Islet precursor cell (in vitro differentiated cells): ENCODE measurements at places on chromosomes 16 and 17.

DNA sequence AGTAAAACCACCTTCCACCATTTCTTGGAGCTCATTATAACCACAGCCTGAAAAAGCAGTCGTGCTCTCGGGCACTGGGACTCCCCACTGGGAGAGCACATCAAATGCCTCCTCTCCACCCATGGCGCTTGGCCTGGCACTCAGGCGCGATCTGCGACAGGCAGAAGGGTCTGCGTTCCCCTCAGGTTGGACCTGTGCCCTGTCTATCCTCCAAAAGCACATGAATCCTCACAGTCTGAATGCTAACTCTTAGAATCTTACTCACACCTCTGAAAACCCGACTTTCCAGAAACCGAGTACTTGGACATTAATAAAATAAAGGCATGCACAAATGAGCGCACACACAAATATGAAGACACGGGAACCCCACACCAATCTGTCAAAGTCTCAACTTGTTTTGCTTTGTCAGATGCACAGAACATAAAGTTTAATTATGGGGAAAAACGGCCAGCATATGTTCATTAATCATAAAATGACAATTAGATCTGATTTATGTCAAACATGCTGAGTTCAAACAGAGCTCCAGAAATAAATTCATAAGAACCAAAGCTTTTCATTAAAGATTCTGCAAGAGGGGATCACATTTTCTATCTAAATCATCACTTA, 20.5 kb upstream of the FAAP100 start:
- no peak for DNase-seq

- DNase-seq = no peak
Observed at GRCh38 chr16:47371271-47372014, 89.4 kb downstream of the ITFG1 start.

GRCh38 chr16:87361916-87362619, 21.5 kb downstream of the FBXO31 start:
- no peak for DNase-seq

DNA sequence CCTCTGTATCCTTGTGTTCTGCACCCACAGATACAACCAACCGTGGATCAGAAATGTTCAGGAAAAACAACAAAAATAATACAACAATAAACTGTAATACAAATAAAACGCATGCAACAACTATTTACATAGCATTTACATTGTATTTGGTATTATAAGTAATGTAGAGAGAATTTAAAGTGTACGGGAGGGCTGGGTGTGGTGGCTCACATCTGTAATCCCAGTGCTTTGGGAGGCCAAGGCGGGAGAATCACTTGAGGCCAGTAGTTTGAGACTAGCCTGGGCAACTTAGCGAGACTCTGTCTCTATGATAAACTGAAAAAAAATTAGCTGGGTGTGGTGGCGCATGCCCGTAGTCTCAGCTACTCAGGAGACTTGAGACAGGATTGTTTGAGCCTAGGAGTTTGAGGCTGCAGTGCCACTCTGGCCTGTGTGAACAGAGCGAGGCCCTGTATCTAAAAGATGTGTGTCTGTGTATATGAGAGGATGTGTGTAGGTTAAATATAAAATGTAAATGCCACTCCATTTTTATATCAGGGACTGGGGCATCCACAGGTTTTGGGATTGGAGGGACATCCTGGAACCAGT, 13.3 kb downstream of the SEC14L1 start:
- DNase-seq = no peak

DNA sequence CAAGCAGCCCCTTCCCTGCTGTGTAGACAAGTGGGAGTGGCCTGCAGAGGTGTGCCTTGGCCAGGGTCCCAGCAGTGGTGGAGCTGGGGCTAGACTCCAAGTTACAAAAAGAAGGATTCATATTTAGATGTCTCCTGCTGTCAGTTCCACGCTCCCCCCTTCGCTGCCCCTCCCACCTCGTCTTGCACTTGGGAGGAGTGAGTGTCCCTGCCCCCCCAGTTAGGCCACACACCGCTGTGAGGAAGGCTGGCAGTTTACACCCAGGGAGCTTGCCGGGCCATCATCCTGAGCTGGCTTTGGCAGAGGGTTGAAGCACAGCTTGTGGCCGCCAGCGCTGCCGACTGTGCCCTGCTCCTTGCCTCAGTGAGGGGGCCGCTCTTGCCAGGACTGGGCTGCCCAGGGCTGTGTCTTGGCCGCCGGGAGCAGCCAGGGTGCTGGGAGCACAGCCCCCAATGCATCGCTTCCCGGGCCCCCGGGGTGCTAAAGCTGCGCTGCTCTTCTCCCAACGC, 44.3 kb downstream of the ELAC2 start:
- peak; percentile 70 for DNase-seq

DNA sequence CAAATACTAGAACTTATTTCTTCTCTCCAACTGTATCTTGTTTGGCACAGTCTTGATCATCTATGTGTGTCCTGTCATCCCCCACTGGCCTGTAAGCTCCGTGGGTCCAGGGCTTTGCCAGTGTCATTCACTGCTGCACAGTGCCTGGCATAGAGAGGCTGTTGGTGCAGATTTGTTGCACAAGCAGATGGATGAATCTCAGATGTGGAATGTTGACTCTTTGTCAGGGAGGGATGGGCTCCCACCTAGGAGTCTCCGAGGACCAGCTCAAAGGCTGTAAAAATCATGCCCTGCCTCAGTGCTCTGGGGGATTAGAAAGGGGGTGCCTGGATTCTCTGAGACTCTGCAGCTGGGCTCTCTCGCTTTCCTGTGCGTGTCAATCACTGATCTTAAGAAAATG, 60.6 kb downstream of the RAB11FIP4 start:
- DNase-seq = no peak

DNA sequence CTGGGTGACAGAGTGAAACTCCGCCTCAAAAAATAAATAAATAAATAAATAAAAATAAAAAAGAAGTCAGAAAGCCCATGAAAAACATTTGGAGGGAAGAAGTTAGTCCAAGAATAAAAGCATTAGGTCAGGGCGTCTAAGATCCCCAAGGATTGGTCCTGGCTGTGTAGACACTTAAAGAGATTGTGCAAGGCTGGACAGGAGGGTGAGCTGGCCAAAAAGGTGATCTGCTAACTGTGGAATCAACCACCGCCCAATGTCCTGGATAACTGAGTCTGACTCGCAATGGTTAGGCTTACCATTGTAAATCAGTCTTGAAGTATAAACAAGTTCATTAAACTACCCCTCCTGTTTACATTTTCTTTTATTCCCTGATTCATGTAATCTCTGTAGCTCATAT, 8.8 kb upstream of the ABCA8 start:
- DNase-seq = no peak

- no peak for DNase-seq
Observed at GRCh38 chr16:3190949-3191353, 2.9 kb downstream of the OR1F1 start.

DNA sequence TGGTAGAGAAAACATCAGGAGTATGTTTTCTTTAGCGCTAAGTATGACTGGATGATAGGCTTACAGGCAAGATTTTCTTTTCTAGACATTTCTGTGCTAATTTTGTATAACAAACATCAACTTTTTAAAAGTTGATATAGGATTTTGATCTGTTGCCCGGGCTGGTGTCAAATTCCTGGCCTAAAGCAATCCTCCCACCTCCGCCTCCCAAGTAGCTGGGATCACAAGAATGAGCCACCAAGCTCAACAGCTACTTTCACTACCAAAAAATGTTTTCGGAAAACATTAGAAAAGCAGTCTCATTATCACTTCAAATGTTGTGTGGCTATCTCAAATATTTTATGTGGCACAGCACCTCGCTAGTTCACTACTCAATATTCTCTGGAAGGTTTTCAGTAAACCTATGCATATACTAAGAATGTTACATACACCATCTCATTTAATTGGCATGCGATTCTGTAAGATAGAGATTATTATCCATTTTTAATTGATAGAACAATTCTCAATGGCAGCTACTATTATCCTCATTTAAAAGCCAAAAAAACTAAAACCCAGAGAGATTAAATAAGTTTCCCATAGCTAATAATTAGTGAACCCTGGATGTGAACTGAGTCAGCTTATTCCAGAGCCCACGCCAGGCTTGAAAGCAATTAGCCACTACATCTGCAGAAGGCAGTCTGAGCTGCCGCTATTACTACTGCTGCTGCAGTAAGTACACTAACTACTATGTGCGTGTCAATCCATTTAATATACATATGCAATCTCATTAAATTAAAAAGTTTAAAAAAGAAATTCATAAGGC, 41.7 kb downstream of the CREBBP start:
- no peak for DNase-seq

- no peak for DNase-seq
Observed at GRCh38 chr17:32298298-32298697, 32.7 kb downstream of the RHBDL3 start.

DNA sequence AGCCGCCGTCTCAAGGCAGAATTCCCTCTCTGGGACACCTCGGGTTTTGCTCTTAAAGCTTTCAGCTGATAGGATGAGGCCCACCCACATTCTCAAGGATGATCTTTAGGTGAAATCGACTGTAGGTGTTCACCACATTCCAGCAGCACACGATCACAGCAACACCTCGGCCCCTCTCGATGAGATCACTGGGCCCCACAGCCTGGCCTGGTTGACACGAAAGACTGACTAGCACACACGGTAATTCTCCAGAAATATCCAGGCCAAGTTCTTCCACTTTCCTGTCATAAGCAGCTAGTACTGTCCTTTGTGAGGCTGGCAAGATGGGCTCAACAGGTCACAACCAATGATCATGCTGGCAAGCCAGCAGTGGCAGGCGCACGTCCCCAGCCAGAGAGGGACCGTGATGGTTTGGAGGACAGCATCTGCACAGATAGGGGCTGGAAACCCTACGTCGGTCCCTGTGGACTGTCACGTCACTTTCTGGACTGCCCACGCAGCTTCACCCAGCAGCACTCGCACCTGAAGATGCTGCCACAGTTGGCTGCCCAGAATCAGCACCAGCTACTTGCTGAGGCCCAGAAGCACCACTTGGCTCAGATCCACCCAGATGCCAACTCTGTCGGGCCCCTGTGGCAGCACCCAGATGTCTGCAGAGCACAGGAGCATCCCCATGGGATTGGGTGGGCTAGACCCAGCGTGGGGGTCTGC, 17.4 kb downstream of the TMC6 start:
- no peak for DNase-seq

DNA sequence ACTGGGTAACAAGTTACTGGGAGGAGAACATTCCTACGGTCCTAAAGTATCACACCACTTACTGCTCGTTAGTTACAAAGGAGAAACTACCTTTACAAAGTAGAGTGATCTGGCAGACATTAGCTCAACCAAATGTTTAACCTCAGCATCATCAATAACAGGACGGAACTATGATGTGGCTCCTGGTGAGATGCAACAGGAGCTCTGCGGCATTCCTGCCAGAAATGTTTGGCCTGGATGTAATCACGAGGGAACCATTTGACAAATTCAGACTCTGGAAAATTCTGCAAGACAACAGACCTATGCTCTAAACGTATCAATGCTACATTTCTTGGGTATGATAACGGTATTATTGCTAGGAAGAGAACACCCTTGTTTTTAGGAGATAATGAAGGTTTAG, 80.4 kb downstream of the MRM3 start:
- no peak for DNase-seq

DNA sequence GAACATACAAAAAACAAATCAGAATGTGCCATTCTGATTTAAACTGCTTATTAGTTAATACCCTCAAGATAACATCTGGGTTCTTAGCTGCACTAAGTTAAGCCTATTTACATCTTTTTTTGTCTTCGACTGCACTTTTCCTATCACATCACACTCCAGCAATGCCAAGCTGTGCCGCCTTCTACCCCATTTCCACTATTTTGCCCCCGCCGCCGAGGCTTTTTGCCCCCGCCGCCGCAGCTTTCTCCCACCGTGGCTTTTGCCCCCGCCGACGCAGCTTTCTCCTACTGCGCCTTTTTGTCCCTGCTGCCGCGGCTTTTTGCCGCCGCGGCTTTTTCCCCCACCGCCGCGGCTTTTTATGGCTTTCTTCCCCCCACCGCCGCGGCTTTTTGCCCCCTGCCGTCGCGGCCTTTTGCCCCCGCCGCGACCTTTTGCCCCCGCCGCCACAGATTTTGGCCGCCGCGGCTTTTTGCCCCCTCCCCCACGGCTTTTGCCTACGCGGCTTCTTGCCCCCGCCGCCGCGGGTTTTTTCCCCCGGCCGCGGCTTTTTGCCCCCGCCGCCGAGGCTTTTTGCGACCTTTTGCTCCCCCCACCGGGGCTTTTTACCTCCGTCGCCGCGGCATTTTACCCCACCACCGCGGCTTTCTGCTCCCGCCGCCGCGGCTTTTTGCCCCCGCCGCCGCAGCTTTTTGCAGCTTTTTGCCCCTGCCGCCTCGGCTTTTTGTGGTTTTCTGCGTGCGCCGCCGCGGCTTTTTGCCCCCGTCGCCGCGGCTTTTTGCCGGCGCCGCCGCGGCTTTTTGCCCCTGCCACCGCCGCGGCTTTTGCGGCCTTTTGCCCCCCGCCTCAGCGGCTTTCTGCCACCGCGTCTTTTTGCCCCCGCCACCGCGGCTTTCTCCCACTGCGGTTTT, 331.4 kb upstream of the WSB1 start:
- no peak for DNase-seq

- DNase-seq = peak; percentile 44
Observed at GRCh38 chr16:83137326-83137781, 510.6 kb downstream of the CDH13 start.

GRCh38 chr17:68700421-68700820, 99.3 kb upstream of the FAM20A start:
- DNase-seq = no peak

DNA sequence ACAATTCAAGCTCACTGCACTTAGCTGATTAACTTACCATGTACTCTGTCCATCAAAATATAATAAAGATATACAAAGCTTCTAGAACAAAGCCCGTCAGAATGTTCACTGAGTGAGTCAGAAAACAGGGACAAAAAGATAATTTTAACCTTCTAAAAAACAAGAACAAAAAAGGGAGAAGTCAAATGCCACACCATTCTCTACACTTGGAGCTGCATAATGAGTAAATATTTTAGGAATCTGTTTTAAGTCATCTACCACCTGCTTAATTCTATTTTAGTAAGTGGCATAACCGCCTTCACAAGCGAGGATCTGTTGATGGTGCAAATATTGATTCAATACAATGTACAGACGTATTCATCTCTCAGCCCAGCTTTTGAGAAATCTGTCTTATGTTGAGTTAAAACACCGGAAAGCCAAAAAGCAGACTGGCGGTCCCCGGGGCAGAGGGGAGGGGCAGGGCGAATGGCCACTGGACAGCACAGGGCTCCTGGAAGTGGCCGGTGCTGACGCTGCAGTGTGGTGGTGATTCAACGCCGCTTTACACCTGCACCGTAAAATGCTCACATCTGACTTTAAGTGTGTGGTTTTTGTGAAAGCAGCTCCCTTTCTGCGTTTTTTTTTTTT, 20.1 kb downstream of the RAB40B start:
- DNase-seq = no peak

- no peak for DNase-seq
Observed at GRCh38 chr16:4435337-4436067, 9.8 kb downstream of the DNAJA3 start.
